ENCODE measurements at places on chromosomes 7 and 10.
A peak's percentile ranks its signal among the peaks of the same experiment; 100 is the strongest.

- peak; percentile 65 for DNase-seq
These were observed 80.5 kb upstream of the PPIF start for GRCh38 chr10:79266543-79267312.

DNA sequence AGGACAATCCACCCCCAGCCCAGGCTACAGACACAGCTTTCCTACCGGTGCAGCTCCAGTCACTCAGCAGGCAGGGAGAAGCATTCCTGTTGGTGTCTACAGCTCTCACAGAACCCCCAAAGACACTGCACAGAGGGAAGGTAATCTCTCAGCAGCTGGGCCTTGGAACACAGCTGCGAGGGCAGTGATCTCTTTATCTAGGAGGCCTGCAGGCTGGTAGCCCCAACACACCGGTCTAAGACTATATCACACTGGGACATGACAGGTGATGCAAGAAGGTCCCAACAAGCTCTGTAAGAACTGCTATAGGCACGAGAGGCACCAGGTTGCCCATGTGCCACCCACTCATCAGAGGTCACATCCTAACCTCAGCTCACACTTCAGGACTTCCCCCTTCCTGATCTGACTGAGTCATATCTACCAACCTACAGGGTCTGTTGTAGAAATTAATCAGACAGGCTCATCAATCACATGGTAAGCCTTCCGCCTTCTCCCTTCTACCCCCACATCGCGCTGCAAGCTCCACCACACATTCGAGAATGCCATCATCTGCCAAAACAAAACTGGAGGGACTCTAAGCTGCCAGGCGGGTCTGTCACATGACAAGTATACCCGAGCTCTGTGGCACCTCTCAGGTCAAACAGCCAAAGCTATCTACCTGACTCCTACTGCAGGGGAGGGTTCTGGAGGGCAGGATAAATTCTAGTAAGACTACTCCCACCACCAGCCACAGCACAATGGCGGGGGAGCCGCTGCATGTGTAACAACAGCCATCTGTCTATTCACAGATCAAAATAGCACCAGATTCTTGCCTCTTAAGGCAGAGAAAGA is 26.1 kb downstream of the FAM53B start:
- DNase-seq = peak; percentile 87

DNA sequence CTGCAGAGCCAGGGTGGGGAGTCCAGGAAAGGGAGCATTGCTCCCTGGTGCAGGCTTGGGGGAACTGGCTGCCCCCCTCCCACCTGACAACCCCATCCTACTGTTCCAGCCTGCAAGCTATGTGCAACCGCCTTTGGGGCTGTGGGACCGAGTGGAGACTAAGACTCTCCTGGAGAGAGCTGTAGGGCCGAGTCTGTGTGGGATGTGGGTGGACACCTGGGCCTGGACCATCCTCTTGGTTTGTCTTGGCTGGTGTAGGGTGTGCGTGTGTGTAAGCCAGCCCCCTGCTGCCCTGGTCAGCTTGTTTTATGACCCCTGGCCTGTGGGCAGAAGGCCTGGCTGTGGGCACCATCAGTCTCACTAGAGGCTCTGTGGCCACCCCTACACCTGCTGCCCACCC is 1.6 kb upstream of the RAMP3 start:
- no peak for DNase-seq

- no peak for DNase-seq
These were observed 188.5 kb downstream of the JAZF1 start for GRCh38 chr7:27992097-27992496.

DNA sequence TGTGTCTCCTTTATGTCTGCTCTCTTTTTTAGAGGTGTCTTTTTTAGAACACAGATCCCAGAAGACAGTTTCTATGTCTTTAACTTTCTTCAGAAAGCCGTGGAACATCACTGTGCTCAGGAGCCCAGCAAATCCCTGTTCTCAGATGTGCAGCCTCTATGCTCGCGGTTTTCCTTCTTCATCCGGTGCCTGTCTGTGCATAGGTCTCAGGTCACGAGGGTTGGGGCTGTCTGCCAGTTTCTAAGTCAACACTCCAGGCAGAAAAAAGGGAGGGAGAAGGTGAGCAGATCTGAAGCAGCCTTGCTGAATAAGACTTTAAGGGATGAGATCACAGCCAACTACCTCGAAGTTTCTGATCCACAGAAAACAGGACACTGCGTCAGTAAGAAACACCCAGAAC is 68.5 kb downstream of the CRTAC1 start:
- no peak for DNase-seq

- DNase-seq = no peak
These were observed 20.6 kb downstream of the CLRN3 start for GRCh38 chr10:127872011-127872761.

DNA sequence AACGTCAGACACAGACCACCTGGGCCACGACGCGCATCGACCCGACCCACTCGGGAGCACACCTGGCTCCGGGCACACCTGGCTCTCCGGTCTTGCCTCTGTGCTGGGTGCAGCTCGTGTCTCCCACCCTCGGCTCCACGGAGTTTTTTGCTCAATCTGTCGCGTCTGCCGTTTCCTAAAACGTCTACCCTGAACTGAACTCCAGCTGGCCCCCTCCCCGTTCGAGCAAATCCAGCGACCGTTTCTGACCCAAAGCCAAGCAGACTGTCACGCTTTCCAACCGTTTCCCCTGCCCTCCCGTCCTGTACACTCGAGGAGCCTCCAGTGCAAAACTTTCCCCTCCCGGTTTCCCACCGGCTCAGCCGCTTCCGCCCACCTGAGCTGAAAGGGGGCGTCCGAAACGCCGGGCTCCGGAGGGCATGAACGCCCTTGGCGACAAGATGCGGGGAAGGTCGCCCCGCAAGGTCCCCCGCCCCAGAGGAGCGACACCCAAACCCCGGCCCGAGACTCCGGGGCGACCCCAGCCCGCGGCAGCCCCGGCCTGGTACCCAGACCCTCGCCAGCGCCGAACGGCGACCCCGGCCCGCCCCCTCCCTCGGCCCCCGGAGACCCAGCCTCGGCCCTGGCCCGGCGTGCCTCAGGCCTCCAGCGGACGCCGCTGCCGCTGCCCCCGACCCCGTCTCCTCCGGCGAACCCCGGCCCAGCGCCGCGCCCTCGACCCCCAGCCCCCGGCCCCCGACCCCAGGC is 557 bp downstream of the CYTH3 start:
- DNase-seq = peak; percentile 42

- DNase-seq = no peak
These were observed 21.0 kb upstream of the EEPD1 start for GRCh38 chr7:36132012-36132411.

- no peak for DNase-seq
These were observed 8.7 kb upstream of the UBE3C start for GRCh38 chr7:157129907-157130460.

GRCh38 chr10:14332903-14333302 is 2.2 kb upstream of the FRMD4A start:
- no peak for DNase-seq

All from common myeloid progenitor, CD34-positive (primary cell).